ENCODE measurements at places on chromosomes 5 and 9.

GRCh38 chr5:84184857-84185256, 199.8 kb downstream of the EDIL3 start:
- DNase-seq: no peak

DNA sequence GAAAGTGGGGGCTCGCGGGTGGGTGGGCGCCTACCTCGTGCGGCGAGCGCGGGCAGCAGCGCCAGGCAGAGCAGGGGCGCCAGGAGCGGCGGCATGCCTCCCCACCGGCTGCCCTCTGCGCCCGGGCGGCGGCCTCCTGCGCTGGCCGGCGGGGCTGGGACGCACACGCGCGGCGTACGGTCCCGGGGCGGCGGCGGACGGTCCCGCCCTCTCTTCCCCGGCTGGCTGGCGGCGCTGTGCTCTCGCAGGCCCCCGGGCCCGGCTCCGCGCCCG, 220 bp downstream of the NOTCH1 start:
- no peak for DNase-seq

DNA sequence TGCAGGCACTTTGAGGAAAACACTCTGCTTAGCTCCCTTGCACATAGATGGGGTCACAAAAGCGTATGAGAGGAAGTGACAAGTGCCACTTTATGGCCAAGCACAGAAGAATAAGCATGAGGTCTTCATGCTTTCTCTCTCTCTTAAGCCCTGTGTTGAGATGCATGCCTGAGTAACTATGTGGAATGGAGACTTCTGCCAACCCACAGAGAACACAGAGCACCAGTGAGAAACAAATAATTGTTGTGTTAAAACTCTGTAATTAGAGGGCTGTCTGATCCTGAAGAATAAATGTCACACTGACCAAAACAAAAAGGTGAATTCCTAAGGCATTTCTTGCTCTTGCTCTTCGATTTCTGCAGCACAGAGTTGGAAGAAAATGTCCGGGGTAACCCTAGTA, 488.5 kb downstream of the CTNND2 start:
- DNase-seq: no peak

DNA sequence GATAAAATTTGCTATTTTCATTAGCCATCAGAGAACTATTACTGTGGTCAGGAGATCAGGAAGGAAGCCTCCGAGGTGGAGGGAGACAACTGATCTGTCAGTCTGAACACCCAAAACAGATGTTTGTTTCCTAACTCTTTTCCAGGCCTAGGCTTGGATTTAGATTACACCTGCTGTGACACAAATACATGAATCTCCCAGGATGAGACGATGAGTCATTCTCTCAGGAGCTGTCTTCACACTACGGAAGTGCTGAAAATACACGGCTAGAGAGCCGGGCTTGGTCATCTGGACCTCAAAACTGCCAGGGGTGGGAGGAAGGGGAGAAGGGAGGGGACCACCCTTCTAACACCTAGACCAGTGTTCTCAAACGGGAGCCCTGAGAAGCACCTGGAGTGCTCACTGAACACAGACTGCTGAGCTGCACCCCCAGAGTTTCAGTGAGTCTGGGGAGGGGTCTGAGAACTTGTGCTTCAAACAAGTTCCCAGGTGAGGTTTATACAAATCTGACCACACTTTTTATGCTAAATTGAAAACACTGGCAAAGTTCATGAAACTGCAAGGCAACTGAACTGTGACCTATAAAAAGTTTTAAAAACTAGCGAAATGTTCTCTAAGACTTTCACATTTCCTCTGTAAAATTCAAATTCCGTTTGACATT, 80.3 kb upstream of the EQTN start:
- DNase-seq: no peak

DNA sequence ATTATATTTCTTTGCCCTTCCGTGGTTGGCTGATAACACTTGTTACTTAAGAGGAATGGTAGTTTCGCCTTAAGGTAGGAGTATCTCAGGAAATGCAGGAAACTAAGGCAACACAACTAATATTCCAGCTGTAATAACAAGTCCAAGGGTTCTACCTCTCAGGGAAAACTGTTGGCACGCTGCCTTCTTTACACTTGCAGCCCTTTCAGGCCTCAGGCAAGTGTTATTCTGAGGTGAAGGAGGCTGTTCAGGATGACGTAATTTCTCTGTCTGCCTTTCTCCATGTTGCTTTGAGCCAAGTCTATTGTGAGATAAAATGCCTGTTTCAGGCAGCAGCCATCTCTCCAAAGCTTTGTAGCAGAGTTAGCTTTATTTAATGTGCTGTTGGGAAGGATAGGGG, 38.0 kb downstream of the VCAN start:
- DNase-seq: peak; percentile 65

GRCh38 chr5:76733049-76733417, 17.1 kb downstream of the F2R start:
- DNase-seq: no peak

DNA sequence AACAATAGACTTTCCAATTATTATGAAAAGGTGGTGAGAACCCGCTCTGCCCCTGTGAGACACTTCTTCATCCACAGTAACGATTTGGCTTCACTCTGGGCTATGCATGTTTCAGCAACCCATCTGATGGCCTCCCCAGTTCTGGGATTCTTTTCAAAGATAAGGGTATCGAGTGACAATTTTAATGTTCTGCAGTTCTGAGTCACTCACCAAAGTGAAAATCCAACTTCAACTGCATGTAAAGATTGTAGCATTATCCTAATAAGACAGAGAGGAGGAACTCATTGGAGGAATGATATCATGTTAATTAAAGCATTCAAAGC, 1078.3 kb upstream of the SEMA6A start:
- DNase-seq: no peak

- DNase-seq: no peak
Observed at GRCh38 chr5:139389701-139390638, at the start of gene MZB1. TSS of gene MZB1 (minus strand) at chr5:139389913. CDS start at chr5:139389856, 57 bp downstream.

GRCh38 chr9:123368023-123368422, 12.0 kb downstream of the CRB2 start:
- no peak for DNase-seq

- no peak for DNase-seq
Observed at GRCh38 chr5:101327816-101328215, 424.7 kb upstream of the ST8SIA4 start.

DNA sequence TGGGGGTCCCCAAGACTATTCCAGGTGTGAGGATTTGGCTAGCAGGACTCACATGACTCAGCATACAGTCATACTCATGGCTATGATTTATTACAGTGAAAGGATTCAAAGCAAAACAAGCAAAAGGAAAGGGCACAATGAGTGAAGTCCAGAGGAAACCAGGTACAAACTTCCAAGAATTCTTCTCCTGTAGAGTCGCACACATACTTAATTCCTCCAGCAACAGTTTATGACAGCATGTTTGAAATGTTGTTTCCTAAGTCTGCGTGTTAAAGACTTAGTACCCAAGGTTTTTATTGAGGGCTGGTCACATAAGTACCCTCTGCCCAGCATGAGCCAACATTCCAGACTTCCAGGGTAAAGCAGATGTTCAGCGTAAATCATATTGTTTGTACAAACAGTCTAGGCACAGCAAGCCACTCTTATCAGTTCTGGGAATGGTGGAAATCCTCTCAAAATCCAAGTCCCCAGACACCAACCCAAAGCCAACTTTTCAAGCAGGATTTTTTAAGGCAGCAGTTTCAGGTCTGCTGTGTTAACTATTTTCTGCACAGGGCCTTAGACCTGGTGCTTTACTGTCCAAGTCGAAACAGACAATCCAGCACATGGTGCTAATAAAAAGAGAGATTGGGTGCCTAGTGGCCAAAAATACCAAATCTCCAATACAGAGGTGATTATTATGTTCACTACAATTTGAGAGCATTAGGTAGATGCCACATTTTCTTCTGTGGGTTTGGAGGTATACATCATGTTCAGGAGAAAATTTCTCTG, 18.6 kb upstream of the RICTOR start:
- peak; percentile 62 for DNase-seq

GRCh38 chr5:95107138-95107537, 177.8 kb downstream of the MCTP1 start:
- DNase-seq: no peak

- DNase-seq: no peak
Observed at GRCh38 chr9:99964336-99964735, 57.9 kb downstream of the STX17 start.

DNA sequence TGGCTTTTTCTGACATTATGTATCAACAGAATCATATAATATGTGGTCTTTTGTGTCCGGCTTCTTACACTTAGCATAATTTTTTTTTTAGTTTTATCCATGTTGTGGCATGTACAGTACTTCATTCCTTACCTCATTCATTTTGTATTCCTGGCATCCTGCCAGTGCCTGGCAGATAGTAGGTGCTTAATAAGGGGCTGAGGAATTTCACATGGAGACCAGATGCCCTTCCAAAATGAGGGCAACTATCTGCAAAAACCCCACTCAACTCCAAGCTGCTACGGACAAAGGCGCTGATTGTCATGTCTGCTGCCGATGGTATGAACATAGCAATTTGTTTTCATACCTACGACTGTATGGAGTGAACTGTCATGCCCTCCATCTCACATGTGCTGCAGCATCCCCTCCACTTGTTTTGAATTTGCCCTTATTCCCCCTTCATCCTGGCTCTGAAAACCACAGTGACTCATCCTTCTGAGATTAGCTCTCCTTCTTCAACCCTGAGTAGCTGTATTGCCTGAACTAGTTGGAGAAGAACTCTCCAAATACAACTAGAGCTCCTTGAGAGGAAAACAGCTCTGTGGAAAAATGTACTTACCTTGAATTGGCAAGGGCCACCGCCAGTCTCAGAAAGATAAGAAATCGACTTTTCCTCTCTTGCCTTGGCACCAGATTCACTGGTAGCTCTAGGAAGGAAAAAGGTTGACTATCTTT, 41.3 kb upstream of the FOXE1 start:
- DNase-seq: peak; percentile 33

DNA sequence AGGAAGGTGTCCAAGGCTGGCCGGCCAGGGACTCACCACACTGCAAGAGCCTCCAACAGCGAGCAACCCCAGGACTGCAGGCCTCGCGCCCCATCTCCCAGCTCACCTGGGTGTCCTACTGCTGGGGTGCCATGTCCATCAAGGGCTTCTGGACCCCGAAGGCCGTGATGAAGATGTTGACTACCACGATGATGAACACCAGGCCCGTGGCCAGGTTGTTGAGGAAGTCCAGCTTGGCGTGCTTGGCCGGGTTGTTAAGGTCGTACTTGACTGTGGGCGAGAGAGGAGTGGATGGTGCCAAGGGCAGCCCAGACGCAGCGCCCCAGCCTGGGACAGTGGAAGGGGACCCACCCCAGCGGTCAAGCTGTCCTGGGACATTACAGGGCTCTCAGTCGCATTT, 9.3 kb downstream of the NINJ1 start:
- DNase-seq: no peak

DNA sequence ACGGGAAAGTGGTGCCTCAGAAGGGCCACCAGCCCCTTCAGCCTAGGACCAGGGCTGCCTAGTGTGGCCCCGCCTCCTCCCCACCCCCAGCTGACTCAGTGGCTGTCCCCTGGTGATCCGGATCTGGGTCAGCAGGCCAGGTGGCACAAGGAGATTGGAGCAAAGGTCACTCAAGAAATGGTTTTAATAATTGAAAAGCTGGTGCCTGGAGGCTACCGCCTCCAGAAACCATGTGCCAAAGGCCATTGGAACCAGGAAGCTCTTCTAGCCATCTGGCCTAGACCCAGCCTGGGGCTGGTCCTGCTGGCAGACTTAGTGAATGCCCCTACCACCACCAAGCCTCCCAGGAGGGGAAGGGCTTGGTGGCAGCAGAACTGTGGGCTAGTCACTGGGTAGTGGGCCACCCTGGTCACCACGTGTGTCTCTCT, 1.5 kb downstream of the ST6GALNAC4 start:
- no peak for DNase-seq

- DNase-seq: no peak
Observed at GRCh38 chr5:7805379-7805778, 45.6 kb downstream of the CFAP90 start.

- DNase-seq: no peak
Observed at GRCh38 chr9:120361551-120361950, 218.4 kb downstream of the CDK5RAP2 start.

GRCh38 chr9:1726993-1727759, 288.0 kb upstream of the SMARCA2 start:
- DNase-seq: no peak
